Stimulated activated CD4-positive, alpha-beta T cell treated with anti-CD3 and anti-CD28 coated beads, Interleukin-15, amount 100 ng/mL, for 1 hour (primary cell): ENCODE measurements at places on chromosomes 4 and X.

DNA sequence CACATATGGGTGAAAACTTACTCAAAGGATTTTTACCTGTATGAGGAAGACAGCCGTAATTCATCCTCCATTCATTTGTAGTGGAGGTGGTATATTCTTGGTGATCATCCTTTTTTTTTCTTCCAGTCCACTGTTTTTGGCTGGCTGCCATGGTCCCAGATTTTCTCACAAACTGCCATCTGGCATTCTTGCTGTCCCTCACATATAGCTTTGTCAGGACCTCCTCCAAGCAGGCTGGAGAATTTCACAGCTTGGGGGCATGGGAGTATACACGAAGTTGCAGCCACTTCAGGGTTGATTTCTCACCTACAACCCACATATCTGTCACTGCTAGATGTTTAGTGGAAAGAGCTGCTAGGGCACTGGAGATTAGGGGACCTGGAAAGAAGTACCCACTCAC is 401.0 kb downstream of the IL1RAPL1 start:
- DNase-seq = no peak

DNA sequence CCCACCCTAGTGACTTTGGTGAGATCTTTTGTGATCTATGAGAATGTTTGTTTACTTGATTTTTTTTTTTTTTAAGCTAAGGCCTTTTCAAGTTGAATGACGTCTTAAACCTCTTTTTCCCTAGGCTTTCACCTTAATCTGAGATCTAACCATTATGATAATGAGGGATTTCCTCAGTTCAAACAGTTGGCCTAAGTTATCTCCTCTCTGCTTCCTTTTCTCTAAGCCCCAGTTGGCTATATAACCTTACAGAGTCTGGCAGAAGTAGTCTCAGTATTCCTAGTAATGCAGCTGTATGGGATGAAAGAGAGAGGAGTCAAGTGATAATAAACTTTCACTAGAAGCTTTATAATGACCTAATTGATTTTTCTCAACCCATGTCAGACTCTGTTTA is 99.0 kb downstream of the STIM2 start:
- no peak for DNase-seq

DNA sequence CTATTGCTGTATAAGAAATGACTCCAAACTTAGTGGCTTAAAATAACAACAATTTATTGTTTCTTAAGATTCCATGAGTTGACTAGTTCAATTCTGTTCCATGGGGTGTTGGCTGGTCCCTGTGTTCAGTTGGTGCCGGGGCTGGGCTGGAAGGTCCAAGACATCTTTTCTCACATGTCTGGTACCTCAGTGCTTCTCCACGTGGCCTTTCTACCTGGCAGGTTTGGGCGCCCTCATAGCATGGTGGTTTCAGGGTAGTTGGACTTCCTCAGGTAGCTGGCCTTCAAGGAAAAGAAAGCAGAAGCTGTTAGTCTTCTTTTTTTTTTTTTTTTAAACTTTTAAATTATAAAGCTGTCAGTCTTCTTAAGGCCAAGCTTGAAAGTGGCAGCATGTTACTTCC is 104.6 kb upstream of the LIMCH1 start:
- no peak for DNase-seq

- no peak for DNase-seq
These were observed 8.2 kb downstream of the PAPSS1 start for GRCh38 chr4:107711831-107712230.

- DNase-seq = peak; percentile 14
These were observed 677 bp upstream of the CYP4V2 start for GRCh38 chr4:186190581-186191199.

GRCh38 chr4:166311169-166311568 is 438.1 kb downstream of the TLL1 start:
- DNase-seq = no peak

DNA sequence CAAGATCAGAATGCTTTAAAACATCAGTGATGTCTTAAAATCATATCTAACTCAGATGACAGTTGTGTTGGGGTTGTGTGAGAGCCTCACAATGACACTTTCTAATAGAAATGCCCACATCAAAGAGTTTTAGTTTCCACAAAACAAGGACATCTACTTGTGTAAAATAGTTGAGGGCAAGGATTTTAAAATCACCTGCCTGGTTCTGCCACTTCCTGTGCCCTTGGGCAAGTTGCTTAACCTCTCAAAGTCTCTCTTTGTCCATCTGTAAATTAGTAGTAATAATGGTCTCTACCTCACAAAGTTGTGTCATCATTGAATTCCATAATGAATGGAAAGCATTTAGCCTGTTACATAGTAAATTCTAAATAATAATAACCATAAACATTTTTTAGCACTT is 41.9 kb upstream of the RELL1 start:
- no peak for DNase-seq

- DNase-seq = no peak
These were observed 61.0 kb downstream of the CHRNA9 start for GRCh38 chr4:40395908-40396793.

DNA sequence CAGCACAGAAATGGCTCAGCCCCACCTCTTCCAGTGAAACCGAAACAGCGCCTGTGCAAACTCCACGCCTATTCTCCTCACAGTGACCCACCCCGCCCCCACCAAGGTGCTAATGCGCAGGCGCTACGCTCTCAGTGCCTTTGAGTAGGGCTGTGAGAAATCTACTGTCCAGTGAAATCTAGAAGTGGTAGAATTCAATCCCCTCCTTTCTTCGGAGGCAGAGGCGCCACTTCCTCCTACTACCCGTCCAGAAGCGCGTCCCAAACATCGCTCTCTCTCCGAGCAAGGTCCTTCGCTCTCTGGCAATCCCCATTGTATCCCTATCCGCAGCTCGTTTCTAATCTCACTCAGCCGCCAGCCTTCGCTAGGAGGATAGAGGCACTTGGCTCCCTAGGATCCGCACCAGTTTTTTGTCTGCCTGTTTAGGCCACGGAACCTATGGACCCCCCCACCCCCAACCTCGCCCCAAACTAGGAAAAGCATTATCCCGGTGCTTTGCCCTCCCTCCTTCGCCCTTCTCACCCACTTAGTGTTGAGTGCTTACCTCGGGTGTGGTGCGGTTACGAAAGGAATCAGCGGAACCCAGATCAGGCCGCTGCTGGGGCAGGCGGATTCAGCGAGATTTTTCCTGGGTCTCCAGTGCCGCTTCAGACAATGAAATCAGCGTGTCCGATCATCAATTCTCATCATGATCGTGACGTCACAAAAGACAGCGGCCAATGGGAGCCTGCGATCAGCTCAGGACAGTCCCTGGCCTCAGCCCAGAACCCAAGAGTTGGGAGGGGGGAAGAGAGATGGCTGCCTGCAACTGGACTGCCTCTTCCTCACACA is at the start of gene HDX:
HDX (minus strand) TSS at position 656 of the 831 bp plus-strand sequence. CDS start 27,056 bp downstream, outside the sequence.
- peak; percentile 22 for DNase-seq

DNA sequence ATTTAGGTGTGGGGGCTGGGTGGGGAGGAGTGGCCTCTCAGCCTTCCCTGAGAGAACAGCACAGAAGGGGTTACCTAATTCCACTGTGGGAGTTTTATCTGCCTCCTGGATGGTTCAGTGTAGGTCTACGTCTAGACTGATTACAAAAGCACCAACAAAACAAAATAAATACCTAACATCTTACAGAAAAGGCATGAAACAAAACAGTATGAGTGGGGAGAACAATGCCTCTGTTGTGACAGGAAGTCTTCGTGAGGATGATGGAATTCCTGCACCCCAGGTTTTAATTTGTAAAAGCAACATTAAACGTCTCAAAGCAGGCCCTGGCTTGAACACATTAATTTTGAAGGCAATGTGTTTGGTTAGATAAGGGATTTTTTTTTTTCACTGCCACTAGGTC is 112.1 kb upstream of the GPC4 start:
- no peak for DNase-seq

DNA sequence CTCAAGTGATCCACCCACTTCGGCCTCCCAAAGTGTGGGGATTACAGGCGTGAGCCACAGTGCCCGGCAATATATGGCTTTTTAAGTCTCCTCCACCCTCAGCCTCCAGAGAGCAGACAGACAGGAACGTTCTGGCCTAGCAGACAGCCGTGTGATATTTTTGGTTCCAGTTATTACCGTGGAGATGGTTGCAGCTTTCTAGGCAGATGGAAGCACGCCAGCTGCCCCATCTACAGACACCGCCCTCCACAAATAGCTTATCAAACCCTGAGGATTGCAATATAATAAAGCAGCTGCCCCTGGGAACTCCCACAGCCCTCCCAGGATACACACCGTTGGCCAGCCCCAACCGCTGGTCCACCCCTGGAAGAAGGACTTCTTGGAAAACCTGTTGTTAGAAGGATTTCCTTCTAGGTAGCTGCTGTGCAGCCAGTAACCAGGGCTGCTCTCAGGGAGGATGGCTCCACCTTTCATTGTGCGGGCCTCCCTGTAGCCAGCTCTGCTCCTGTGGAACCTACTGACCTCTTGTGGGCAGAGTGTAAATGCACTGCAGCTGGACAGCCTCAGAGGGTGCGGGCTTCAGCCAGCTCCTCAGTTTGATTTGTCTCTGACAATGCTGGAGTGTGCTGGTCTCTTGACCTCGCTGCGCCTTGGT is 44.0 kb downstream of the SLC25A5 start:
- no peak for DNase-seq

DNA sequence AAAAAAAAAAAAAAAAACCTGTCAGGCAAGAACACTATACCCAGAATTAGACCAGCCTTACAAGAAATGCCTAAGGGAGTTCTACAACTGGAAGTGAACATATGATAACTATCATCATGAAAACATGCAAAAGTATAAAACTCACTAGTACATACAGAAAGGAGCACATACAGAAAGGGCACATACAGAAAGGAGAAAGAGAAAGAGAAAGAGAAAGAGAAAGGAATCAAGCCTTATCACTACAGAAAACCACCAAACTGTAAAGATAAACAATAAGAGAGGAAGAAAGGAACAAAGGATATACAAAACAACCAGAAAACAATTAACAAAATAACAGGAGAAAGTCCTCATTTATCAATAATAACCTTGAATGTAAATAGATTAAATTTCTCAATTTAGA is 50.4 kb downstream of the PHKA1 start:
- no peak for DNase-seq

- DNase-seq = no peak
These were observed 110.3 kb downstream of the UBE2NL start for GRCh38 chrX:143994206-143994605.

DNA sequence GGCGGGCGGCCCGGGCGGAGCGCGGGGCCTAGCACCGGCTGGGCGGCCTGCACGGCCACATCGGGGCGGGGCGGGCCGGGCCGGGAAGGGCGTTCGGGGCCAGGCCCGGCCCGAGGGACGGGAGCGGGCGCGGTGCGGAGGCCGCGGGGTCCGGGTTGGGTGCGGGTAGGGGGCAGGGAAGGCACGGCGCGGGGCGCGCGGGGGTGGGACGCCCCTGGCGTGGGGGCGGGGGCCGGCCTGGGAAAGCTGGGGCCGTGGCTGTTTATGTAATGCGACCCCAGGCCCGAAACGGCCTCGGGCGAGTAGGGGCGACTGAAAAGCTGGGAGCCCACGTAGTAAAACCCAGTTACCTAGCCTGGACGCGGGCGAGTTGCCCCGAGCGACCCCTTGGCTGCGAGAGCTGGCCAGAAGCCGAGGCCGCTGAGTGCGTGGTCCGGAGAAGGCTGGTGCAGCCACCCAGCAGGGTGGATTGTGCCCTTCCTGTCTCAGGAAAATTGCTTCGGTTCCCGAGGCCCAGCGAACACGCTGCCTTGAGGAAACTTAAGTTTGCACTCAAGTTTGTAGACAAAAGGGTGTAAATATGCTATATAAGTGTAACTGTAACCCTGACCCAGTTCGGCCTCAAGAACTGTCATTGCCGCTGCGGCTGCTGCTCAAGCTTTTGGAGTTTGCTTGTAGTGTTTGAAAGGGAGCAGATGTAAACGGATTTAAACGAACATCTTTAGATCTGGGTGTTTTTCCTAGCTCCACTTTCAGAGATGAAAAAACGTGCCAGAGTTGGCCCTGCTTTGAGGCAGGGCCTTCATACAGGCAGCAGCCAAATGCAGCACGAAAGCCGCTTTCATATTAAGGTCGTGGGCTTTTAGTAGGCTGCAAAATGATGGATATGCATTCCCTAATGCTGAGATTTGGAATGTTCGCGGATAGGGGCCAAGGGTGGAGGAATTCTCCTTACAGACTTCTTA is 674 bp downstream of the SEC24B start:
- peak; percentile 8 for DNase-seq

DNA sequence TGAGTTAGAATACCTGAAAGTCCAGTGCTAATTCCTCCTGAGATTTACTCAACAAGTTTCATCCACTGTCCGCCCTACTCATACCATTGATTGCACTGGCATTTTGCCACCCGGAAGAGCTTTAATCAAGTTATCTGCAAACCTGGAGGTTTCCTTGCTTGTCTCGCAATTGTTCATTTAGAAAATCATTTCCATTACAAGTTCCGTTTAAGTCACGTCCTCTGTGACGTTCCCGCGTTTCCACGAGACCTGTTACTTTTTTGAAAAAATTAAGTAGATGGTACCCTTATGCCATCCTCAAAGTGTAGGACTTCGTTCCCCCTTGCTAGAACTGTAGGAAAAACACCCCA is 761 bp upstream of the FRYL start:
- no peak for DNase-seq

- DNase-seq = no peak
These were observed 54.4 kb upstream of the GAB1 start for GRCh38 chr4:143282211-143282707.

- no peak for DNase-seq
These were observed at the start of gene DKK2 for GRCh38 chr4:107035819-107036583. TSS of gene DKK2 (minus strand) at chr4:107036313. CDS start at chr4:107035591, 722 bp downstream.

GRCh38 chrX:31181377-31182000 is 109.6 kb upstream of the FTHL17 start:
- DNase-seq = no peak

DNA sequence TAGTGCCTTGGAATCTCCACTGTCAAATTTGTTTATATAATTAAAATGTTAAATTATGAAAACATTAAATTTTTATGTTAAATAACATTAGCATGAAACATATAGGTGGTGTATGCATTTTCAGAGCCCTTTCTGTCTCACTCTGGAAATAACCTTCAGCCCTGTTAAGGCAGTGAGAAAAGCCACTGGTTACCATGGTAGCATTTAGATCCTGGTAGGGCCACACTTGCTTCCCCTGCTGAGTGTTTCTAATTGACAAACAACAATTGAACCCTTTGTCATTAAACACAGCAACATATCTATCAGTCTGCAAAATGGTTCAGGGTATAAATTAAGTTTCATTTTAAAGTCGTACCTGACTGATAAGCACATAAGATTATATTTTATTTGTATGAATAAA is 63.5 kb downstream of the PDK3 start:
- no peak for DNase-seq

GRCh38 chr4:122701061-122701460 is 31.4 kb upstream of the BBS12 start:
- no peak for DNase-seq

GRCh38 chrX:153596981-153597750 is 1.8 kb downstream of the CCNQ start:
- DNase-seq = no peak

GRCh38 chr4:140289486-140289885 is 84.0 kb upstream of the SCOC start:
- no peak for DNase-seq

DNA sequence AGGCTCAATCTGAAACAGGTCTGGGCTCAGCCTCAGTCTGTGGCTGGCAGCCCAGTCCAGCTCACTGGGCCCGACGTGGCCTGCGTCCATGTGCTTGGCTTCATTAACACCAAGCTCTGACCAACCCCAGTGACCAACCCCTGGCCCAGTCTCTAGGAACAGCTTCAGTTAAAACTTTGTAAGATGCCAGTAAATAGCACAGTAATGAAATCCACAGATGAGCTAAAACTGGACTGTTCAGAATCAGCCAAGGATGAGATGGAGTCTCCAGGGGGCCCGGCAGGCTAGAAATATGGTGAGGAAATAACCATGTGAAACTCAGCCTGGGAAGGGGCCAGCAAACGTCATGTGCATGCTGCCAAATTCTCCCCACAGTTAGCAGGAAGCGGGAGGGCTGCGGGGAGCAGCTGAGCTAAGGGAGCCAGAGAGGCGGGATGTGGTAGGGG is 37.1 kb upstream of the XPNPEP2 start:
- no peak for DNase-seq
